Upper lobe of right lung (tissue), 1 donor: ENCODE measurements at places on chromosomes 12 and 14. TPM values are rescaled to one million over a fixed set of nuclear protein-coding genes. Genes with fewer than 3 reads are reported as not detected.

PLEKHA5 gene
- total RNA-seq: 30.2 TPM

RPGRIP1 gene
- total RNA-seq: 1.7 TPM

GRCh38 chr14:96065661-96066459, 26.7 kb downstream of the C14orf132 start:
- peak; percentile 25 for DNase-seq
- H3K36me3 ChIP-seq: no peaks in the 10 kb centered on the region
- no peak overlapping the region for H3K27ac ChIP-seq
- no peaks in the 10 kb centered on the region for H3K27me3 ChIP-seq
- H3K4me3 ChIP-seq: no peak overlapping the region

- H3K4me1 ChIP-seq: peaks cover 4% of the 10 kb centered on the region
- H3K36me3 ChIP-seq: no peaks in the 10 kb centered on the region
- no peak overlapping the region for H3K4me3 ChIP-seq
- no peak overlapping the region for H3K27ac ChIP-seq
Measured at GRCh38 chr12:46963977-46964971, 115.1 kb upstream of the PCED1B start.
